Activated T-cell treated with anti-CD3 and anti-CD28 coated beads, Interleukin-2, amount 50 U/mL, for 72 hours (primary cell): ENCODE measurements at places on chromosomes 2 and 18. TPM values are rescaled to one million over a fixed set of nuclear protein-coding genes. Genes with fewer than 3 reads are reported as not detected.

DNA sequence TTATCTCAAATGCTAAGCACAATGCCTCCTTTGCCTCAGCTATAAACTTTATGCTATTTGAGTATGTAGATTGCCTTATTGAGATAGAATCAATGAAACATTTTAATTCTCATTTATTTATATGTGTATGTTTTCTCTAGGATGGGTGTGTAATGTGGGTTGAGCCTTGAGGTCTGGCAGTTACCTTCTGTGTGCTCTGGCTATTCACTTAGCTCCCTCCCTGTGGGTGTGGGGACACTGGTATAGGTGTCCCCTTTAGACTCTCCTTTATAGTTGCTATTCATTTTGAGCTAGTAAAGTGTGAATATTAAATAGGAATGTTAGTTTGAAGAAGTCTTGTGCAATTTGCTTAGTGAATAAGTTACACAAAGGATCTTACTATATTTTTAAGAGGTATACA is 1.8 kb downstream of the SLC9A4 start:
- no peak for DNase-seq
- H3K4me3 ChIP-seq: no peak overlapping the region
- no peak overlapping the region for H3K27ac ChIP-seq
- peaks cover 55% of the 10 kb centered on the region for H3K27me3 ChIP-seq
- peaks cover 5% of the 10 kb centered on the region for H3K36me3 ChIP-seq
- H3K4me1 ChIP-seq: peaks cover 10% of the 10 kb centered on the region

RAB3GAP1 gene
- total RNA-seq: 59.7 TPM

SERPINB12 gene
- total RNA-seq: not detected

GRCh38 chr2:168198476-168199207 is 48.8 kb downstream of the STK39 start:
- H3K27ac ChIP-seq: no peak overlapping the region
- no peaks in the 10 kb centered on the region for H3K27me3 ChIP-seq
- peaks cover 75% of the 10 kb centered on the region for H3K4me1 ChIP-seq

DNA sequence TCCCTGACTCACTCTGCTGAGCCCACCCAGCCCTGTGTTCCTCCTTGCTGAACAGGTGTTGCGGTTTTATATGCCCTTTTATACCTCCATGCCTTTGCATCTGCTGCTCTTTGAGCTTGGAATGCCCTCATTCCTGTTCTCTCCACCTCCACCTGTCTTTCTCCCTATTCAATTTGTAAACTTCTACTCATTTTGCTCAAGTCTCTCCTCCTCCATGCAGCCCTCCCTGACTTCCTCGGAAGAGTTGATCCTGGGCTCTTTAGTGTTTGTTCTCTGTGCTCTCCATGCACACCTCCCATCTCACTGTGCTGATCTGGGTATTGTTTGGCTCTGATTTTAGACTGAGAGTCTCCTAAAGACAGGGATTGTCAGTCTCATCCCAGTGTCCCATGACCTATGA is 7.2 kb upstream of the OTOF start:
- H3K4me3 ChIP-seq: no peak overlapping the region
- H3K27me3 ChIP-seq: no peaks in the 10 kb centered on the region
- no peaks in the 10 kb centered on the region for H3K4me1 ChIP-seq
- DNase-seq: no peak
- no peak overlapping the region for H3K27ac ChIP-seq

NMS gene
- not detected for total RNA-seq

DNA sequence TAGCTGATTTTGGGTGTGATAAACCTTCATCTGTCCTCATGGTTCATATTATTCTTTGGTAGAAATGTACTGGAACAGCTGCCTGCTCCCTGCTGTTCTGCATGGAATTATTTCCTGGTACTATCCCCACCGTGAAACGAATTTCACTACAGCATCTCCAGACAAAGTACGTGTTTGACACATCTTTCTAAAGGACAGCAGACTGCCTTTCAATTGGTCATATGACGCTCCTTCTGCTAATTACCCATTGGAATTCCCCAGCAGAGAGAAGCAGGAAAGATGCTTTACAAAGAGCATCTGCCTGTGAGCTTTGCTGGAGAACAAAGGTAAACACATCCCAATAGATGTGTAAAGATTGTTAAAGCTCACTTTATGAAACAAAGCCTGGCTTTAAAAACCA is 4.4 kb upstream of the RFX8 start:
- H3K4me3 ChIP-seq: no peak overlapping the region
- H3K4me1 ChIP-seq: peaks cover 29% of the 10 kb centered on the region
- H3K36me3 ChIP-seq: no peaks in the 10 kb centered on the region
- DNase-seq: no peak
- H3K27me3 ChIP-seq: peaks cover 33% of the 10 kb centered on the region

- H3K36me3 ChIP-seq: peaks cover 7% of the 10 kb centered on the region
- H3K27me3 ChIP-seq: no peaks in the 10 kb centered on the region
- no peak overlapping the region for H3K4me3 ChIP-seq
- DNase-seq: no peak
- peaks cover 13% of the 10 kb centered on the region for H3K4me1 ChIP-seq
Measured at GRCh38 chr2:96842600-96842999, 1.2 kb downstream of the ANKRD23 start.

GRCh38 chr2:165475277-165476004 is 5.9 kb downstream of the CSRNP3 start:
- no peak overlapping the region for H3K4me3 ChIP-seq
- no peak overlapping the region for H3K27ac ChIP-seq
- no peaks in the 10 kb centered on the region for H3K27me3 ChIP-seq
- no peaks in the 10 kb centered on the region for H3K4me1 ChIP-seq

CDH19 gene
- total RNA-seq: not detected

RTN4 gene
- 78.8 TPM for total RNA-seq

- H3K27ac ChIP-seq: no peak overlapping the region
- no peaks in the 10 kb centered on the region for H3K36me3 ChIP-seq
- no peak overlapping the region for H3K4me3 ChIP-seq
- H3K27me3 ChIP-seq: peaks cover 23% of the 10 kb centered on the region
Measured at GRCh38 chr18:32576296-32576916, 105.7 kb upstream of the GAREM1 start.

DNA sequence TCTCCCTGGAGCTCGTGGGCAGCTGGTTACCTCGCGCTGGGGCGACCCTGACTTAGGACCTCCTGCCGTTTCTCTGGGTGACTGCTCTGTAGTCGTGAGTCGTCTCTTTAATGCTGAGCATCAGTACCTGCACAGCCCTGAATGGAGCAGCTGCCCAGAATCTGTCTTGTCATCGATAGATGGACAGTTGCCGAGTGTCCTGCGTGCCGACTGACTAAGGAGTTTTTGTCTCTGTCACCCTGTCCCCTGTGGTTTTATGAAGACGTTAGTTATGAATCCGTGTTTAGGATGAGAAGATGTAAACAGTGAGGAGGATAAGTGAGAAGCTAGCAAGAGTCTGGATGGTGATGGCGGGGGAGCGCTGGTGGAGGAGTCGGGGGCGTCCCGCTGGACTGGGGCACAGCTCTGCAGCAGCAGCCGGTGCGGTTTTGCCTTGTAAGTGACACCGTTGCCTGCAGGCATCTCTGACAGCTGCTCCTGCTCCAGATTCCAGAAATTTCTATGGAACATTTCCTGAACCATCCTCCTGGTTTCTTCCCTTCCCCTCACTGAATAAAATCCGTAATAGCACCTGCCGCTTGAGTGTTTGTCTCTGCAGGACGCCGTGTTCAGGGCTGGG is 13.3 kb downstream of the AGAP1 start:
- no peaks in the 10 kb centered on the region for H3K36me3 ChIP-seq
- no peak overlapping the region for H3K4me3 ChIP-seq
- no peak overlapping the region for H3K27ac ChIP-seq
- H3K4me1 ChIP-seq: no peaks in the 10 kb centered on the region
- no peak for DNase-seq

GRCh38 chr2:166960702-166961270 is 72.5 kb downstream of the XIRP2 start:
- no peaks in the 10 kb centered on the region for H3K27me3 ChIP-seq
- no peaks in the 10 kb centered on the region for H3K4me1 ChIP-seq
- DNase-seq: no peak
- H3K27ac ChIP-seq: no peak overlapping the region
- no peak overlapping the region for H3K4me3 ChIP-seq

TMEM169 gene
- 1.6 TPM for total RNA-seq

ESPNL gene
- total RNA-seq: 0.07 TPM

DNA sequence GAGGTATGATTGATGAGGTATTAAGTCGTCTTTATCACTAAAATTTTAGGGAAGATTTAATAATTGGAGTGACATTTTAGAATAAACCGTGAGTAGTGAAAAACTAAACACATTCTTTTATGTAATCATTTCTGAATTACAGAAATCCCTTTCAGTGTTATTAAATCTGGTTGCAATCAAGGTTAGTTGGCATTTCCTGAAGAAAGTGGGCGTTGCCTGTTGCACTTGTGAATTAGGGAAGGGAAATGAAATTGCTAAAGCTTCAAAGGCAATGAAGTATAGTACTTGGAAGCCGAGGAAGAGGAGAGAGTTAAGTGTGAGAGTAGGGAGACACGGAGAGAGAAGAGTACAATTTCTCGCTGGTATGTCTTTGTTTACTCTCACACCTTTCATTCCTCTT is 274.5 kb downstream of the SLC8A1 start:
- no peak overlapping the region for H3K4me3 ChIP-seq
- no peak for DNase-seq
- no peaks in the 10 kb centered on the region for H3K36me3 ChIP-seq
- H3K27me3 ChIP-seq: no peaks in the 10 kb centered on the region
- no peak overlapping the region for H3K27ac ChIP-seq
- peaks cover 10% of the 10 kb centered on the region for H3K4me1 ChIP-seq

LRRC30 gene
- not detected for total RNA-seq

DNA sequence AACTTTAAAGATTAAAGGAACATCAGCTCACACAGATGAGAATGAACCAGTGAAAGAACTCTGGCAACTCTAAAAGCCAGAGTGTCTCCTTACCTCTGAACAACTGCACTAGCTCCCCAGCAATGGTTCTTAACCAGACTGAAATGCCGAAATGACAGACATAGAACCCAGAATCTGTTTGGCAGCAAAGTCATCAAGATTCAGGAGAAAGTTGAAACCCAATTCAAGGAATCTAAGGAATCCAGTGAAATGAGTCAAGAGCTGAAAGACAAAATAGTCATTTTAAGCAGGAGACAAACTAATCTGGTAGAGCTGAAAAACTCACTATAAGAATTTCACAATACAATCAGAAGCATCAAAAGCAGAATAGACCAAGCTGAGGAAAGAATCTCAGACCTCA is 72.0 kb downstream of the STRADB start:
- peaks cover 42% of the 10 kb centered on the region for H3K36me3 ChIP-seq
- no peak for DNase-seq
- H3K27me3 ChIP-seq: no peaks in the 10 kb centered on the region
- H3K4me3 ChIP-seq: no peak overlapping the region
- no peak overlapping the region for H3K27ac ChIP-seq
- peaks cover 14% of the 10 kb centered on the region for H3K4me1 ChIP-seq

GRCh38 chr2:68764041-68764805 is 29.6 kb downstream of the ARHGAP25 start:
- no peaks in the 10 kb centered on the region for H3K36me3 ChIP-seq
- no peaks in the 10 kb centered on the region for H3K27me3 ChIP-seq
- DNase-seq: no peak
- peak overlapping the region; percentile 77 for H3K4me3 ChIP-seq

- H3K4me1 ChIP-seq: no peaks in the 10 kb centered on the region
- no peak overlapping the region for H3K4me3 ChIP-seq
- H3K27ac ChIP-seq: no peak overlapping the region
- no peak for DNase-seq
- no peaks in the 10 kb centered on the region for H3K27me3 ChIP-seq
Measured at GRCh38 chr2:124308319-124309062, 283.4 kb downstream of the CNTNAP5 start.
